ENCODE measurements at places on chromosomes 11 and 22. TPM values are rescaled to one million over a fixed set of nuclear protein-coding genes. Genes with fewer than 3 reads are reported as not detected.

IL17RA gene
- 9.9 TPM for total RNA-seq

GGTLC3 gene
- total RNA-seq: not detected

SC5D gene
- total RNA-seq: 71.4 TPM

C11orf52 gene
- total RNA-seq: 2.2 TPM

FOXRED2 gene
- total RNA-seq: 31.5 TPM

RHOD gene
- total RNA-seq: 10.5 TPM

P2RY6 gene
- not detected for total RNA-seq

MS4A12 gene
- not detected for total RNA-seq

DNA sequence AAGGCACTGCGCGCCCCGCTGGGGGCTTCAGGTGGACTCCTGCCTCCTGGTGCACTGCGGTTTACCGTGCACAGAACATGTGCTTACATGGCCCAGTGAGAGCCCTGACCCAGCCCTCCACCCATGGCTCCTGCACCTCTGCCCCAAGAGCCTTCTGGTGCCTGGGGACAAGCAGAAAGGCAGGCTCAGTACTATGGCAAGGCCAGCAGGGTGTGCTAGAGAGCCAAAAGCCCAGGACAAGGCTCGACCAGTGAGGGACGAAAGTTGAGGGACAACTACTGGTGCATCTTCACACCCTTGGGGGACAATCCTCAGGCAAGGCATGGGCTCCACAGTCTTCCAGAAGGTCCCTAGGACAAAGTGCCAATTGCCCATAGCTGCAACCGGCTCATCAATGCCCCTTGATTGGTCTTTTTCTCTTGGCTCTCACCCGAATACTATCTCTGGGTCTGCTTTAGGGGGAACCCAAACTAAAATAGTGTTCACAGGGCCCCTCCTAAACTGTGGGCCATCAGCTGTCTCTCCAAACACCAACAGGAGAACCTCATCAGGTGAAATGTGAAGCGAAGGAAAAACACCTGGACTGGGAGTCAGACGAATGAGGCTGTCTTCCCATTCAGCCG is 13.5 kb downstream of the PGA5 start:
- H3K27ac ChIP-seq: no peak overlapping the region
- H3K4me3 ChIP-seq: no peak overlapping the region
- no peaks in the 10 kb centered on the region for H3K36me3 ChIP-seq
- no peaks in the 10 kb centered on the region for H3K4me1 ChIP-seq

- DNase-seq: no peak
- no peaks in the 10 kb centered on the region for H3K4me1 ChIP-seq
- no peaks in the 10 kb centered on the region for H3K27me3 ChIP-seq
- no peak overlapping the region for H3K4me3 ChIP-seq
- no peak overlapping the region for H3K27ac ChIP-seq
These were observed 46.4 kb downstream of the RTN4R start for GRCh38 chr22:20221421-20222340.

DNA sequence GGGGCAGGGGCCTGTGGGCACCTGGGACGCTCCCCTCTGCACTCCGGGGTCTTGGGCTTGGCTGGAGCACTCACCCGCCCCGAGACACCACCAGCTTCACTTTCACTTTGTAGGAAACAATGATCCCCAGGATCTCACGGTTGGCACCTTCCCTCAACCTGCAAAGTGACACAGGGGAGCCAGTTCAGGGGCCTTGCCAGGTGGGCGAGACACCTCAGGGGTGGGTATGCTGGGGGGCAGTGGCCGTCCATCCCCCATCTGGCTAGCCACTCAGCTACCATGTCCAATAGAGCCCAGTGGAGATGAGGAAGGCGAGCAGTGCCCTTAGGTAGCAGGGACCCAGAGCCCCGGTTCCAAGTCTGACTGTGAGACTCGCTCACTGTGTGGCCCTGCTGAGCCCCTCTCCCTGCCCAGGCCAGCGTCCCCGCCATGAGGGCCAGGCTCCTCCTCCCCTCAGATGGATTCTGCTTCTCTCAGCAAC is 32.3 kb downstream of the TPBGL start:
- no peak overlapping the region for H3K4me3 ChIP-seq
- no peak for DNase-seq
- H3K27ac ChIP-seq: no peak overlapping the region
- H3K36me3 ChIP-seq: no peaks in the 10 kb centered on the region
- H3K27me3 ChIP-seq: no peaks in the 10 kb centered on the region
- H3K4me1 ChIP-seq: no peaks in the 10 kb centered on the region

DNA sequence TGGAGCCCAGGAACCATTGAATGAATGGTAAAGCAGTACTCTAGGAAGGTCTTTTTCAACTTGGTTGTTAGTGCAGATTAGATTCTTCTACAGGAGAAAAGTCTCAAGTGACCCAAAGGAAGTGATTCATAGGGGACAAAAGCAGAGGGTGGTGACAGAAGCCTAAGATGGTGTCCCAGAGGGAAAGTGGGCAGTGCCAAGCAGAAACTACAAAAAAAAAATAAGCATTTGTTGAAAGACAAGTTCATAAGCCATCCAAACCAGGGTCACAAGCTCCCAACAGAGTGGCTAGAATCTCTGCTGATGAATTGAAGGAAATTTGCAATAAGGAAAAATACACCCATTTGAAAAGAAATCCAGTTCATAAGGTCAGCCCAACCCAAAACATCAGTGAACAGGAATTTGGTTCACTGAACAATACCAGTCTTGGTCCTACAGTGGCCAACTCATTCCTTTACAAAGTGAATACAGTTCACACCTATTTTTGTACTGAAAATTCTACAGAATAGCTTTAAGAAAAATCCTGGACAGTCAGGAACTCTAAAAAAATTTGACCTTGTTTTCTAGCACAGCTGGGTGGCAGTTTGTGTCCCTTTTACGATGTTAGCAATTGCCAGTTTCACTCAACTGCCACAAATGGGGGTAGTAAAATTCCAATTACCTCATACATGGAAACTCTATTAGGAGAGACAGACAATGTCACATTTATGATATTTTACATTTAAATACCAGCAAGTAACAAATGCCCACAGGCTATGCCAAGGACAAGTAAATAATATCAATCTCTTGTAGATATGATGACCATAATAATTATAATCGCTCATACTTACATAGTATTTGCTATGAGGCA is 21.6 kb upstream of the NUP160 start:
- no peak for DNase-seq
- H3K27ac ChIP-seq: no peak overlapping the region
- no peaks in the 10 kb centered on the region for H3K4me1 ChIP-seq

DNA sequence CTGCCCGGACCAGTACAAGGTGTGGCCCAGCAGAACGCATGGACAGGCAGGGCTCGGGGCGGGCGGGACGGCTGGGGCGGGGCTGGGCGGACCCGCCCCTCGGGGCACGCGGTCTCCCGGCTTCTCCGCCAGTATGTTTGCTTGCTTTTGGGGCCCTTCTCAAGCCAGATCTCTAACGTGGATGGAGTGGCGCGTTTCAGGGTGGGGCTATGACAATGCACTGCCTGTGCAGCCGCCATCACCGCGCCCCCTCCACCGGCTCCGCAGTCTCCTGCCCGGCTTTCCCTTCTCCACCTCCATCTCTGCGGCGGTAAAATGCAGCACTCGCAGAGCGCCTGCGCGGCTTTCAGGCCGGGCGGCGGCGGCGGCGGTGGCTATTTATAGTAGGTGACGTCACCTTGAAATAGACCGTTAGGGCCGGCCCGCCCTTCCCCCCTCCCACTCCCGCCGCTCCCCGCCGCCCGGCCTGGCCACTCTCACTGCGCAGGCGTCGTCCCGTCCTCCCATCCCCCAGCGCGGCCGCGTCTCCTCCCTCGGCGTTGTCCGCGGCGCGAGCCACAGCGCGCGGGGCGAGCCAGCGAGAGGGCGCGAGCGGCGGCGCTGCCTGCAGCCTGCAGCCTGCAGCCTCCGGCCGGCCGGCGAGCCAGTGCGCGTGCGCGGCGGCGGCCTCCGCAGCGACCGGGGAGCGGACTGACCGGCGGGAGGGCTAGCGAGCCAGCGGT is at the start of gene YWHAH:
Gene YWHAH (plus strand): TSS at position 558 of the 722 bp plus-strand sequence. CDS start 199 bp downstream, outside the sequence.
- peaks cover 14% of the 10 kb centered on the region for H3K4me1 ChIP-seq
- no peaks in the 10 kb centered on the region for H3K36me3 ChIP-seq
- DNase-seq: peak; percentile 95
- H3K4me3 ChIP-seq: peak within 1 kb of the TSS; percentile 82

DNA sequence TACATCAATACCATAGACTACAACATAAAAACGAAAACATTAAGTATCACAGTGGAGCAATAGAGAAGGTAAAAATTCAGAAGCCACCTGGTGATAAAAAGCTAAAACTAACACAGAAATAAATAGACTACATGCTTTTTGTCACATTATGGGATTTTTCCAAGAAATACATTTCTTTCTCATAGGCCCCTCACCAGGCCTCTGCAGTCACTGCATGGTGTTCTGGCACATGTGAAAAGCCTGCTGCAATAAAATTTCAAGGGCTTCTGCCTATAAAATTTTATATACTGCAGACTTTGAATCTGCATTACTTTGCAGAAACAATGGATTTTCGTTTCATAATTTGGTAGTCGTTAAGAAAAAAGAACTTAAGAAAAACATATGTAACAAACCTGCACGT is 655.5 kb downstream of the CNTN5 start:
- H3K4me1 ChIP-seq: no peaks in the 10 kb centered on the region
- H3K4me3 ChIP-seq: no peak overlapping the region
- H3K36me3 ChIP-seq: no peaks in the 10 kb centered on the region
- no peak for DNase-seq
- no peak overlapping the region for H3K27ac ChIP-seq

DNA sequence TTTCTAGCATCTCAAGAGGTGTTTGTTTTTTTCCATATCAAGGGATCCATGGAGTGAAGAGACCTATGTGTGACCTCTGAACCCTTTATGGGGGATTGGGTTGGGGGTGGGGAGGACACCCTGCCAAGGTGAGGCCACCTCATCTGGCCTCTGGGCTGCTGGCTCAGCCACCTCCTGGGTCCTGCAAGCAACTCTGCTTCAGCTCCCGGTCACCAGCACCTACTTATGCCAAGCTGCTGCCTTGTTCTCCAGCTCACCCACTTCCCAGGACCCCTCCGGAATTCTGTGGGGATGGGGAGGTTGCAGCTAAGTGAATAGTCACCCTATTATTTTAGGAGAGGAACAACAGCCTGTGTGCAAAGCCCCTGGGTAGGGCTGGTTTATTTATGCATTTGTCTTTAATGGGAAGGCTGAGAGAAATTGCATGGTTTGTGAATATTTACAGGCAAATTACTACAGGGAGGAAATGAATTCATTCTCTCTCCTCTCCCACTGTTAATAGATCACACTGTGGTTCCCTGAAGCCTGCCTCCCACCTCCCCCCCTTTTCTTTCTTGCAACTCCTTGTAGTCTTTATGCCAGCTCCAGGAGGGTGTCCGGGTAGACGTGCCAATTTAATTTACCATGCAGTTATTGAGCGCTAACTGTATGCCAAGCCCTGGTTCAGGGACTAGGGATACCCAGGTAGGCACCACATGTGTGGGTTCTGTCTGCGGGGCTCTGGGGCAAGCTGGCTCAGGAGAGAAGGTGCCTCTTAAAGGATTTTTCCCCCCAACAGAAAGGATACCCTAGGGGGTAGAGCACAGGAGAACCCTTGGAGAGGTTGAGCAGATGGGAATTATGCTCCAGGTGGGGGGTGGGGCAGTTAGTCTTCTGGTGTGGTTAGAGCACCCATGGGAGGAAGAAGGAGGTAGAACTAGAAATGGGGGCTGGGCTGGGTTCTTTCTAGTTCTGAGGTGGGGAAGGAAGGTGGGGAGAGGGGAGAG is 50.7 kb downstream of the TSPAN18 start:
- no peaks in the 10 kb centered on the region for H3K27me3 ChIP-seq
- peaks cover 29% of the 10 kb centered on the region for H3K4me1 ChIP-seq
- DNase-seq: no peak
- H3K36me3 ChIP-seq: no peaks in the 10 kb centered on the region
- no peak overlapping the region for H3K4me3 ChIP-seq

DNA sequence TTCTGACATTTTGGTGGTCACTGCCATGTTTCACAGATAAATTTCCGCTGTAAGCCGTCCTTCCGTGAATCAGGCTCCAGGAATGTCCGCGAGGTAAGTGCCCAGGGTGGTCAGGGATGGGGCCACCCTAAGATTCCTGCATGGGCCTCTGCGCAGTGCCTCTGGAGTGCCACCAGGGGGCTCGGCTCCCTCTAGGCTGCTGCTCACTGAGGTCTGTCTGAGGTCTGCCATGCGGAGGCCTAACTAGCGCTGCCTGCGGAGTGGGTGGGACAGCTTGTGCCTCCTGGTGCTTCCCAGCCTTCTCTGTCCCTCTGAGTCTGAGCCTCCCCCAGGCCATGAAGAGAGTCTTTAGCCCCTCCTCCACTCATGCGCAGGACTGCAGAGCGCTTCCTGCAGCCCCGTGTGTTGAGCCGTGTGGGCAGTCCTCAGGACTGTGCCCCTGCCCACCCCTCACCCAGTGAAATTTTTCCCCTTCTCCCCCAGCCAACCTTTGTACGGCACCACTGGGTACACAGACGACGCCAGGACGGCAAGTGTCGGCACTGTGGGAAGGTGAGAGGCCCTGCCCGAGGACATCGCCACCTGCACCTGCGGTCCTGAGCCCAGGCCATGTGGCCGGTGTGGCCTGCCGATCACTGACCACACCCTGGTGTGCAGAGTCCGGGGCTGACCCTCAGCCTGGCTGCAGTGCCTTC is 11.9 kb upstream of the MDK start:
- H3K4me3 ChIP-seq: no peak overlapping the region
- peaks cover 5% of the 10 kb centered on the region for H3K36me3 ChIP-seq
- H3K27me3 ChIP-seq: no peaks in the 10 kb centered on the region
- peaks cover 5% of the 10 kb centered on the region for H3K4me1 ChIP-seq
- peak; percentile 86 for DNase-seq

DNA sequence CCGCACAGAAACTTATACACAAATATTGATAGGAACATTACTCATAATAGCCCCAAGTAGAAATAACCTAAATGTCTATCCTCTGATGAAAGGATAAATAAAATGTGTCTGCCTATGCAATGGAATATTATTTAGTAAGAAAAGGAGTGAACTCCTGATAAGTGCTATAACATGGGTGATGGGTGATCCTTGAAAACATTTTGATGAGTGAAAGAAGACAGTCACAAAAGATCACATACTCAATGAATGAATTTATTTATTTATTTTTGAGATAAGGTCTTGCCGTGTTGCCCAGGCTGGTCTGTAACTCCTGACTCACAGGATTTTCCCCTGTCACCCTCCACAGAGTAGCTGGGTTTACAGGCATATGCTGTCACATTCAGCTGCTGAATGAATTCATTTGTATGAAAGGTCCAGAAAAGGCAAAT is 17.3 kb downstream of the RNF121 start:
- no peaks in the 10 kb centered on the region for H3K4me1 ChIP-seq
- H3K27ac ChIP-seq: no peak overlapping the region
- H3K4me3 ChIP-seq: no peak overlapping the region
- H3K36me3 ChIP-seq: no peaks in the 10 kb centered on the region
- H3K27me3 ChIP-seq: no peaks in the 10 kb centered on the region

GRCh38 chr11:59144096-59144495 is 1.4 kb downstream of the FAM111A start:
- no peak overlapping the region for H3K27ac ChIP-seq
- no peak for DNase-seq
- no peaks in the 10 kb centered on the region for H3K36me3 ChIP-seq
- no peaks in the 10 kb centered on the region for H3K4me1 ChIP-seq
- H3K27me3 ChIP-seq: no peaks in the 10 kb centered on the region

GRCh38 chr22:31332886-31333285 is 13.3 kb downstream of the PATZ1 start:
- H3K4me1 ChIP-seq: no peaks in the 10 kb centered on the region
- peaks cover 78% of the 10 kb centered on the region for H3K36me3 ChIP-seq
- DNase-seq: no peak
- no peak overlapping the region for H3K4me3 ChIP-seq
- no peak overlapping the region for H3K27ac ChIP-seq

- H3K4me1 ChIP-seq: no peaks in the 10 kb centered on the region
- H3K27ac ChIP-seq: no peak overlapping the region
- no peak overlapping the region for H3K4me3 ChIP-seq
- H3K27me3 ChIP-seq: peaks cover 2% of the 10 kb centered on the region
- no peaks in the 10 kb centered on the region for H3K36me3 ChIP-seq
- no peak for DNase-seq
These were observed 6.1 kb upstream of the RNASEH2C start for GRCh38 chr11:65726660-65727059.

- no peaks in the 10 kb centered on the region for H3K36me3 ChIP-seq
- DNase-seq: no peak
These were observed 9.8 kb downstream of the PDHX start for GRCh38 chr11:34926101-34926830.

Measured in H1 (cell line).